T follicular helper cell (primary cell): ENCODE measurements at places on chromosomes 6 and 20.

DNA sequence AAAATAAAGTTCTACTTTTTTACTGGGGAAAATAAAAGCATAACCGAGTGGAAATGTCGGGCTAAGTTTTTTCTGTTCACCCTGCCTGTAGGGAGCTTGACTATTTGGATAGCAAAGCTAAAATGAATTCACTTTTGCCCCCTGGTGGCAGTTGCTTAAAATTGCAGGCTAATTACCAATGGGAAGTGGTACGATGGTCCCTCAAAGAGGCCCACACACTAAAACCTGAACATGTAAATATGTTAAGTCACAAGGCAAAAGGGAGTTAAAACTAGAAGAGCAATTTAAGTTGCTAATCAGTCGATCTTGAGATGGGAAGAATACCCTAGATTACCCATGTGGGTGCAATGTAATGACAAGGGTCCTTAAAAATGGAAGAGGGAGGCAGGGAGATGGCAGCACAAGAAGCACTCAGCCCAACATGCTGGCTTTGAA is 916 bp upstream of the SUN5 start:
- no peak for DNase-seq

DNA sequence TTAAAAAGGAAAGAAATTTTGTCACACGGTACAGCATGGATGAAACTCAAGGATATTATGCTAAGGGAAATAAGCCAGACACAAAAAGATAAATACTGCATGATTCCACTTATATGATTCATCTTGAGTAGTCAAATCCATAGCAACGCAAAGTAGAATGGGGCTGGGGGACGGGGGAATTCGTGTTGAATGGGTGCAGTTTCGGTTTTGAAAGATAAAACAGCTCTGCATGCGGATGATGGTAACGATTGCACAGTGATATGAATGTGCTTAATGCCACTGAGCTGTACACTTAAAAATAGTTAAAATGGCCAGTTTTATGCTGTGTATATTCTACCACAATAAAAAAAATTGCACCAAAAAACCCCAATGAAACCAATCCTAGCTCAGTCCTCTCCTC is 52.9 kb upstream of the SIRPA start:
- no peak for DNase-seq

- no peak for DNase-seq
Measured at GRCh38 chr20:61744691-61745396, 320.8 kb downstream of the TAF4 start.

DNA sequence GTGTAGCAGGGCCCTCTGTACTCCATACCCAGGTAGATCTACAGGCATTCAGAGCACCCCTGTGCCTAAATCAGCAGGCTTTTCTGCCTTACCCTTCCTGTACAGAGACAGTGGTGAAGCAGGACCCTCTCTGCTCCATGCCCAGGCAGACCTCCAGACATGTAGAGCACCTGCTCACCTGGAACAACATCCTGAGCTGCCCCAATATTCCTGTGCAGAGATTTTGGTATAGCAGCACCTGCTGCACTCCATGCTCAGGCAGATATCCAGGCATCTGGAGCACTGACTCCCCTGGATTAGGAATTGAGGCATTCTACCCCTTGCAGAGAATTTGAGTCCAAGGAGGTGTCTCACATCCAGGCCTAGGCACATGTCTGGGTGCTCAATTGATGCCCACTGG is 12.6 kb upstream of the CST1 start:
- no peak for DNase-seq

GRCh38 chr6:142635130-142635529 is 309.8 kb downstream of the HIVEP2 start:
- DNase-seq, result no peak

DNA sequence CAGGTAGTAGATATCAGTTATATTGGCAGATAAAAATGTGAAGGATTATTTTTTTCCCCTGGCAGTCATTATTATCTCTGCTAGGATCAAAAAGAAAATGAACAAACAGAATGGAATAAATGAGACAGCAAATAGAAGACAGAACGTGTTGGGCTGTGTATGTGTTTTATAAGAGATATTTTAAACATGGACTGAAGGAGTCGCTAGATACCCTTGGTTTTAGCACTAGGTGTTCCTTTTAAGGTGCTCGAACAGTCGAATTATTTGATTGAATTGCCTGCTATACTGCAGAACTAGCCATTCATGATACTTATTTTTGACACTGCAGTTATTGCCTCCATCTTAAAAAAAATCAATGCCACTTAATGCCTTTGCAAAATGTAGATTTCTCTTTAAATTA is 3.7 kb downstream of the GRIK2 start:
- DNase-seq, result no peak

- DNase-seq, result no peak
Measured at GRCh38 chr6:6711031-6711785, 122.7 kb downstream of the LY86 start.

GRCh38 chr6:162026031-162026430 is 701.5 kb downstream of the PRKN start:
- no peak for DNase-seq

DNA sequence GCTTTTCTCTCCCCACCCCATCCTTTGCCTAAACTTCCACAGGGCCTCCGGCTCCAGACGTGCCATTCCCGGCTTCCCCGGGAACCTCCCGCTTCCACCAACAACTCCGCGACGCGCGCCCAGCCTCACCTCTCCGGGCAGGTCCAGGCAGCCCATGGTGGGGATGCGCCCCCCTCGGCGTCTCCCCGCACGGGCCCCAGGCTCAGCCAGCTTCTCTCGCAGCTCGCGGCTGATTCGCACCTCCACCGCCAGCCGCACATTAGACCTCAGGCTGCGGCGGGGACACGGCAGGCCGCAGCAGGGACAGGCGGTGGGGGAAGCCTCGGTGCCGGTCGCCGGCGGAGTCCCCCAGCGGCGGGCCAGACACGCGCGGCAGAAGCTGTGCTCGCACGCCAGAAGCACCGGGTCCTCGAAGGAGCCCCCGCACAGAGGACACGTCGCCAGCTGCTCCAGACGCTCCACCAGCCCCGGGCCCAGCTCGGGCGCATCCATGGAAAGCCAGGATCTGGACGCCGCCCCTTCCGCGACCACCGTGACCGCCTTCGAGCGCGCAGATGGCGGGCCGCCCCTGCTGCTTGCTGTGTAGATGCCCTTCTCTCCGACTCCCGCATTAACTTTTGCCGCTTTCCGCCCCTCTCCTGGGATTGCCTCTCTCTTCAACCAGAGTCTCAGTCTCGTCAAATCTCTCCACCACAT is at the start of gene RNF39:
TSS of gene RNF39 (minus strand) at position 676 of the 696 bp plus-strand sequence. CDS start at position 492, 184 bp downstream.
- DNase-seq, result no peak

- DNase-seq, result no peak
Measured at GRCh38 chr20:12086359-12086758, 168.7 kb downstream of the BTBD3 start.

- DNase-seq, result no peak
Measured at GRCh38 chr6:62285612-62286469, at the start of gene KHDRBS2. TSS of gene KHDRBS2 (minus strand) at chr6:62286225.

GRCh38 chr6:34570066-34570833 is 14.1 kb upstream of the SPDEF start:
- no peak for DNase-seq

- no peak for DNase-seq
Measured at GRCh38 chr6:14284969-14285590, 167.5 kb downstream of the CD83 start.

GRCh38 chr6:2943564-2943955 is 27.8 kb downstream of the SERPINB6 start:
- DNase-seq, result no peak

DNA sequence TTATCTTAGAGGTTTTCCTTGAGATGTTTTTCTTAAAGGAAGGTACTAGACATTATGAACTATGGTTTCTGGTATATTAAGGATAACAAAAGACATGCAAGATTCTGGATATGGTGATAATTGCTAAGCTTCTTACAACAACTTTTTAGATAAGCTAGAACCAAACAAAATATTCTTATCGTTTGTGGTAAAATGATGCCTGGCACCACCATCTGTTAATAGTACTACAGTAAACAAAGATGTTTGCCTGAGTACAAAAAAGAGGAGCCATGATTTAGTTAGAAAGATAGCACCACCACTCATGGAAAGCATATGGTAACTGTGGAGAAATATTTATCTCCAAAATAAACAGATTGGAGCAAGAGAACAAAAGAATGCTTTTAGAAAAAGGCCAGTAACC is 747.3 kb downstream of the COL12A1 start:
- no peak for DNase-seq

- DNase-seq, result no peak
Measured at GRCh38 chr6:130708338-130708737, 118.9 kb upstream of the SMLR1 start.

GRCh38 chr6:34275128-34275804 is 26.5 kb upstream of the SMIM29 start:
- no peak for DNase-seq

DNA sequence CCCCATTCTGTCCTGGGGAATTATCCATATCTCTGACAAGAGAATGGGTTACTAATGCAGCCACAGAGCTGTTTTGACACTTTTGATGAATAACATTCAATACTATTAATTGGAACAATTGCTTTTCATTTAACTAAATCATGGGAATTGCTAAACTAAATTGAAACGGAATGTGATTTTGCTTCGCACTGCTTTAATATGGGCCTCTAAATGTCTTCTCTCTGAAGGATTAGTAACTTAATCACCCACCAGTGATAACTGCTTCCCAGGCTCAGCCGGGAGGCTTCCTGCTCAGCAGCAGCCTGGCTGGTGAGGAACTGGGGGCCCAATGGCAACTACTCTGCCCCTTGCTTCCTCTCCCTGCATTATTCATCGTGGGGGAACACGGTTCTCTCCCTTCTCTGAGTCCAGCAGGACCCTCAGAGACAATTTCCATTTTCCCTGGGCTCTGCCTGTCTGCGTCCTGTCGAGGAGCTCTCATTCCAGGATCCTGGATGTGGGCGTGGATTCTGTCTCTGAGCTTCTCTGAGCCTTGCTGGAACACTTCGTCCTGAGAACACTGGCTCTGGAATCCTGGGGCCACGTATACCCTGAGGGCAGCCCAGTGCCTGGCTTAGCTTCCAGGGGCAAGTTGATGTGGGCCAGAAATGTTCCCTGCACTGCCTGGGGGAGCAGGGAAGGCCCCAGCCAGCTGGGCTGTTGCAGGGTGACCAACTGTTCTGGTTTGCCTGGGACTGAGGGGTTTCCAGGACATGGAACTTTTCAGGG is 308.9 kb downstream of the DHX35 start:
- no peak for DNase-seq

DNA sequence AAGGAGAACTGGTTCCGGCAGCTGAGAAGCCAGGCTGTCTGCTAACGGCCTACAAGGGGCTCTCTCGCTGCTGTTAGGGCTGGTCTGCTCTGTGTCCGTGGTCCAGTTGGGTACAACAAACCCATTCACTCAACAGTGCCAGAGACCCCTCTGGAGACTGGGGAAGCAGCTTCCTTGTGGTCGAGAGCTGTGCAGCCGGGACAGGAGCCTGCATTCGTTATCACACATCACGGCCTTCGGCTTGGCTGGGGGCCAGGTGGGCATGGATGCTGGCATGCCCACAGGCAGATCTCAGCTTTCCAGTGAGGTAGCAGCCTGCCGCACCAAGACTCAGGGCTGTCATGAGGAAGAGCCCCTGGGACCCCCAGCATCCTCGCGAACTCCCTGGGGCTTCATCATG is 124.7 kb downstream of the PREX1 start:
- DNase-seq, result no peak

DNA sequence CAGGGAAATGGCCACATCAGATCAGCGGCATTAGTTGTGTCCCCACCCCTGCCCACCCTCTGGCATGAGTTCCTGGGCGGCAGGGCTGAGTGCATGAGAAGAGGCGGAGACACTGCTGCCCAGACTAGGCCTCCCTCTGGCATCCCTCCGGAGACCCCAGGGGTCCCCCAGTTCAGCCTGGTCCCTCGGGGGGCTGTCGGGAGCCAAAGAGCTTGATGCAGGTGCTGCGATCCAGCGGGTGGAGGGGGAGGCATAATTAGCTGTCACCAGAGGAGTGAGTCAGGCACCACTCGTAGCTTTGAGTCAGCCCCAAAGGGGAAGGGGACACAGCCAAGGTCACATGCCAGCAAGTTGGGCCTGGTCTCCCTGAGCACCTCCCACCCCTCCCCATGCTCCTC is 34.5 kb downstream of the DLGAP4 start:
- DNase-seq, result no peak

DNA sequence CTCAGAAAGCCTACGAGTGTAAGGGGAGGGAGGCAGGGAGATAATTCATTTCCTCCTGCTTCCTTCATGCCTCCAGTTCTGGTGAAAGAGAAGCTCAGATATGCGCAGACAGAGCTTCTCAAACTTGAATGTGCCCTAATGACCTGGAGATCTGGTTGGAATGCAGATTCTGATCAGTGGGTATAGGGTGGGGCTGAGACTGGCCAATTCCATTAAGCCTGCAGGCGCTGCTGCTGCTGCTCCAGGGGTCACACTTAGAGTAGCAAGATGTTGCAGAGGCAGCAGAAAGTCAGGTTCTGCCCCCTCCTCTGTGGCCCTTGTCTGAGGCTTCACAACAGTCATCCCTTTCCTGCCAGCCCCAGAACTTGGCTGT is 161.0 kb downstream of the DHX35 start:
- no peak for DNase-seq

- no peak for DNase-seq
Measured at GRCh38 chr20:1811621-1812498, 83.3 kb upstream of the SIRPA start.

DNA sequence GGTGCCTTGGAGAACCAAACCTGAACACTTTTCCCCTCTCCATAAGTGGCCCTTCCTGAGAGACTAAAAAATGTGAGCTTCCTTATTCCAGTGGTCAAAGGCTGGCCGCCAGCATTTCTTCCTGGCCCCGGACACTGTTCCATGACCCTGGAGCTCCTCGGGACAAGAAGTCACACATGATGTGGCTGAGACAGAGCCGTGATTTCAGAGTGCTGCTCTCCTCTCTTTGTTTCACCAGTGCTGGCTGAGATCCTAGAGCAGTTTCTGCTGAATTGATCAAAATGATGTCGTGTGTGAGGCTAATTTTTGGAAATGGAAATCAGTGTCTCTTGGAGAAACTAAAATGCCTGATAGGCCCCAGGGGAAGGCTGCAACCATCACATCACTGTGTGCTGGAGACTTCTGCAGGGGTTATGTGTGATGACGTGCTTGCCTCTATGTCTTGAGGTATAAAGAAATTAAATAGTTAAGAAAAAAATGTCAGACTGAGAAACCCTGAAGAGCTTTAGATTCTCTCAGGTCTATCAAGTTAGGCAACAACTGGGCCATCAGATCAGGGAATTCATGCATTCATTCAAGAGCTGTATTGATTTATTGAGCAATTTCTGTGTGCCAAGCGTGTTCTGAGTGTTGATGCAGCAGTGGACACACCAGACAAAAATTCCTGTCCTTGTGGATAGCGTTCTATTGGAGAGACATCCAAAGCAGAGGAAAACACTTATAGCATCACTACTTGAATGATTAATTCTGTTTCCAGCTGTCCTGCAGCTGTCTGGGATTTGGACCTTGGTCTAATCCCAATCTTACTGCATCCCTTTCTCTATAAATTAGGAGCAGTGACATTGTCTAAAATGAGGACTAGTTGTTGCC is 72.7 kb upstream of the CCN6 start:
- no peak for DNase-seq

GRCh38 chr20:57879779-57880570 is 170.2 kb upstream of the PMEPA1 start:
- no peak for DNase-seq
